ENCODE measurements at places on chromosomes 13 and 19.

DNA sequence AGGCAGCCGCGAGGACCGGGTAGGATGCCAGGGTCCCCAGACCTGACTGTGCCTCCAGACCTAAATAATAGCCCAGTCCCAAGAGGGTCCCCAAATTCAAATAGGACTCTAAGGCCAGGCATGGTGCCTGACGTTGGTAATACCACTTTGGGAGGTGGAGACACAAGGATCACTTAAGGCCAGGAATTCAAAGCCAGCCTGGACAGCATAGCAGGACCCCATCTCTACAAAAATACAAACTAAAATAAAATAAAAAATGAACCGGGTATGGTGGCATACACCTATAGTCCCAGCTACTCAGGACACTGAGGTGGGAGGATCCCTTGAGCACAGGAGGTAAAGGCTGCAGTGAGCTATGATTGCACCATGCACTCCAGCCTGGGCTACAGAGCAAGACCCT is 5.4 kb upstream of the APLP1 start:
- no peak for DNase-seq

GRCh38 chr13:30798776-30799355 is 63.5 kb downstream of the ALOX5AP start:
- no peak for DNase-seq

DNA sequence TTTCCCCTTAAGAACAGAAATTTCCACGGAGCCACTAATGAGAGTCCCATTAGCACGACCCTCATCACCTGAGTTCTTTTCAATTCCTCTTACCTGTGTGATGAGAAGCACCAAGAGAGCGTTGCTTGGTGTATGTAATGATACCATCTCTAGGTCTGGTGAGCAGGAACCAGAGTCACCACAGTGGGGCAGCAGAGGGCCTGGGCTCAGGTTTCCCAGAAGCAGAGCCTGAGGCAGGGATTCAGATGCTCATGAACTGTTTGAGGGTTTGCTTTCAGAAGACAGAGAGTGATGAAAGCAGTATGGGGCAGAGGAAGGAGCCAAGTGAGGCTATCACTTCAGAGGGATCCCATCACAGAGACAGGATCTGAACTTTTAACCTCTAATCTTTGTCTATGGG is 3.1 kb upstream of the PTPRH start:
- no peak for DNase-seq

DNA sequence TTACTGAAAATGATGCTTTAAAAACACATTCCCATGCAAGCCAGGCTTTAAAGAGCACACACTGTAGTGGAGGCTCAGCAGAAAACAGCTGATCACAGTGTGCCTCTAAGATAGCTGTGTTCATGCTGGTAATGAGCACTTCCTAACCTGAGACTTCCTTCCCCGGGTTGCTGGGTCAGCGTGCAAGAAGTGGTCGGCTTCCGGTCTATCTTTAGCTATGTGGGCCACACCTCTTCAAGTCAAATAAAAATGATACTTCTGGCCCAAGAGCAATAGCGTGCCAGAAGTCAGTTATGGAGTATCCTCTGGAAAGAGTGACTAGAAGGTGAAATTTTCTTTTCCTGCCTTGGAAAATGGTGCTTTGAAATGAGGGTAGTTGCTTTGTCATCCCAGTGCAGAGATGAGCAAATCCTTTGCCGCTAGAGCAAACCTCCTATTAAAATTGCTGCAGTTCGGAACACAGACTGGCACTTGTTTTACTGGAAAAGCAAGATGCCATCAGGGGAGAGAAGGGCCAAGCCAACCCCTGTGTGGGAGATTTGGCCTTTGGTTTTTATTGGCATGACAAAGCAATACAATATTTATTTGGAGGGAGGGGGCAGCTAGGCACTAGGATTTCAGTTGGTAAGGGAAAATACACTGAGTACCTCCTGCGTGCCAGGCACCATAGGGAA is 64.2 kb downstream of the ARHGAP35 start:
- DNase-seq, result peak; percentile 54

DNA sequence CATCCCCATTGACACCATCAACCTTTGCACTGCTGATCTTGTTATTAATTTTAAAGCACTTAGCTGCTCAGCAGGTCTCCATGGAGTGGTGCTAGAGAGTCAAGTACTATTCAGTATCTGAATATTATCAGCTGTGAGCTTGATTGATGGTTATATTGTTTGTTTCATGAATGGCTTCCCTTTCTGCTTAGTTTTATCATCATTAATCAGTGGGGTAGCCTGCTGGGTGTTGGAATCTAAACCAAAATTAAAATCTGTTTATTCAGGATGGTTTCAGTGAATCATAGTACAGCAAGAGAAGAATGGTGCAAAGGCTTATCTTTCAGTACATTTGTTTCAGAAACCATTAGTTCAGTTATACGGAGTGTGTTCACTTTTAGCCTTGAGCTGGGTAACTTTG is 42.5 kb upstream of the SCEL start:
- DNase-seq, result peak; percentile 58

GRCh38 chr19:17005000-17005399 is 21.6 kb downstream of the CPAMD8 start:
- no peak for DNase-seq

GRCh38 chr13:95540888-95541287 is 11.6 kb upstream of the CLDN10 start:
- DNase-seq, result no peak

- DNase-seq, result peak; percentile 32
Measured at GRCh38 chr13:45336025-45336800, 4.8 kb downstream of the TPT1 start.

GRCh38 chr19:1213391-1214286 is 8.1 kb downstream of the STK11 start:
- DNase-seq, result no peak

- DNase-seq, result no peak
Measured at GRCh38 chr19:29831041-29831548, 19.3 kb downstream of the CCNE1 start.

GRCh38 chr13:92947770-92948434 is 278.7 kb upstream of the GPC6 start:
- no peak for DNase-seq

DNA sequence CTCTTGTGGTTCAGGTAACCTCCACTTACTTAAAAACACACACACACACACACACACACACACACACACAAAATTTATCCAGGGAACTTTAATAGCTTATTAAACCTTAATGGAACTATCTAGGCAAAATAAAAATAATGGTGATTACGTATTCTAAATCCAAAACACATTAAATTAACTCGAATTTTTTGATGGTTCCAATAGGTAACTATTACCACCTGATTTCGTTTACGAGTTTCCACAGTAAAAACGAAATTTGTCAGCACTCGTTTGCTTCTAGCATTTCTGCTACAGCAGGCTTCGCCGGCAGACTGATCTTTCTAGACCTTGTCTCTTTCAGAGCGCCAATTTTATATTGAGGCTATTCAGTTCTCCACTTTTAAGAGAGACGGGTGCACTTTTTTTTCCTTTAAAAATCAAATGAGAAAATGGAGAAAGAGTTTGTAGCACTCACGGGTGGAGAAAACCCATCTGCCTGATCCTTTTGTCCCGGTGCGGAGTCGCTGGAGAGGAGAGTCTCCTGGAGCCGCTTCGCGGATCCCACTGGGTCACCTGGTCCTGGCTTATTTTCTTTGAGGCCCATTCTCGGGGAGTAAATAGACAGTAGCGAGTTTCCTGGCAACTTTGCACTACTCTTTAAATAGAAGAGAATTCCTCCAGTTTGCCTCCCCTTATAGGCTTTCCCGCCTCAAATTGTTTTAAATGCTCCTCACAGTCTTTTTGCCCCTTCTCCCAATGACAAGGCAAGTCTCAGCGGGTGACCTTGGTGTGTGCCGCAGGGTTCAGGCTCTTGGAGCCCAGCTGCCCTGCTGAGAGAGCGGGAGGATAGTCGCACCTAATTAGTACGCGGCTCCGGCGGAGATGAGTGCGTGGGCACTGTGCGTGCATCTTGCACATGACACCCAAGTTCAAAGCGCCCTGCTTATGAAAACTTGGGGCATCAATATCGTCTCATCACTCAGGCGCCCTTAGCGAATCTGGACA is 117.0 kb downstream of the KCNRG start:
- no peak for DNase-seq

- DNase-seq, result no peak
Measured at GRCh38 chr13:20475927-20476691, 49.5 kb downstream of the CRYL1 start.

DNA sequence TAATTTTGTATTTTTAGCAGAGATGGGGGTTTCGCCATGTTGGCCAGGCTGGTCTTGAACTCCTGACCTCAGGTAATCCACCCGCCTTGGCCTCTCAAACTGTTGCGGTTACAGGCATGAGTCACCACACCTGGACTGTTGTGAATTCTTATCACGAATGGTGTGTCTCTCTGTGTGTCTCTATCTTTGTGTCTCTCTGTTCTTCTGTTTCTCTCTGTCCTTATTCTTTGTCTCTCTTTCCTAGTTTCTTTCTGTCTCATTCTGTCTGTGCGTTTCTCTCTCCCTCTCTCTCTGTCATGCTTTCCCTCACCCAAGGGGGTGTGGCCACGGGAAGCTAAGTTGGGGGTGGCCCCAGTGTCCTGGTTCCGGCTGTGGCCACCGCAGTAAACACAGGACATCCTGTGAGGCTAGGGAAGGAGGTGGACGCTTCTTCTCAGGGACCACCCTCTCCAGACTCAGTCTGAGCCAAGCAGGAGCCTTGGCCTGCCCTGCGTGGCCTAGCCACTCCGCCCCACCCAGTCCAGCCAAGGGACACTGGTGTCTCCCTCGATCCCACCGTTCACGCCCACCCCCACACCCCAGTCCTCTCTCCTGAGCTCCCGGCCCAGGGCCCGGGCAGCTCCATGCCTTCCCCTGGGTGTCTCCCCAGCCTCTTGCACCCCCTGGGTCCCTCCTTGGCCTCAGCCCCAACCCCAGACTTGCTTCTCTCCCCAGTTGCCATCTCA is 3.9 kb upstream of the PRX start:
- no peak for DNase-seq

DNA sequence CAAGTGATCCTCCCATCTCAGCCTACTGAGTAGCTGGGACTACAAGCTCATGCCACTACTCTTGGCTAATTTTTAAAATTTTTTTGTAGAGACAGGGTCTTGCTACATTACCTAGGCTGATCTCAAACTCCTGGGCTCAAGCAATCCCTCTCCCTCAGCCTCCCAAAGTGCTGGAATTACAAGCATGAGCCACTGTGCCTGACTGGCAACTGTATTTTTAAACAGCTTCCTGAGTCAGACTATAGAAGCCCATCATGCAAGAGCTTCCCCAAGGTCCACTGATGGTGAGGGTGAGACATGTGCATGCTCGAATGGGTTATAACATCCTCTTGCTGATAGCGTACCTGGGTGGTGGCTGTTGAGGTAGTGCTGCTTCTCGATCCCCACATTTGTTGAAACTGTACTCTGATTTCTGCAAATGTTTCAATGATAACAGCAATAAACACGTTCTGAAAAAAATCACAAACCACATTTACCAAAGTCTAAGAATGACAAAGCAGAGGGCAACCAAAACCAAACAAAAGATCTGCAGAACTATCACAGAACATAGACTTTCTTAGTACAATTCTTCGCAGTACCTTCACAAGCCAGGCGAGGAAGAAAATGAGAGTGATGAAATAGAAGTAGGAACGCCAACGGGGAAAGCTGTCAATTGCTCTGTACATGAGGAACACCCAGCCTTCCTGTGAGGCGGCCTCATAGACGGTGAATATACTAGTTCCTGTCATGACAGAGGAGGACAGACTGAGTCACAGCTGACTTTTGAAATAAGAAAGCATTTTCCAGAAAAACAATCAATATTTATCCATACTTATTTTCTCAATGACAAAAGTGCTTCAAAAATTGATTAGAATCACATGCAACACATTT is 124.4 kb downstream of the NALCN start:
- DNase-seq, result no peak

DNA sequence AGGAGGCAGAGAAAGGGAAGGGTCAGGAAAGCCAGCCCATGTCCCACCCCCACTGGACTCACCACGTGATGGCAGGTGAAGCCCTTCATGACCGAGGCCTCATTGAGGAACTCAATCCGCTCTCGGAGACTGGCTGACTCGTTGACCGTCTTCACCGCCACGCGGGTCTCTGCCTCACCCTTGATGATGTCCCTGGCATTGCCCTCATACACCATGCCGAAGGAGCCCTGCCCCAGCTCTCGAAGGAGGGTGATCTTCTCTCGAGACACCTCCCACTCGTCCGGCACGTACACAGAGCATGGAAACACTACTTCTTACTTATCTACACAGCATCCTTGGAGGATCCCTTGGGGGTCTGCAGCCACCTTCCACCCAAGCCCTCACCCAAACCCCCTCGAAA is 55.7 kb downstream of the ZNF557 start:
- no peak for DNase-seq

DNA sequence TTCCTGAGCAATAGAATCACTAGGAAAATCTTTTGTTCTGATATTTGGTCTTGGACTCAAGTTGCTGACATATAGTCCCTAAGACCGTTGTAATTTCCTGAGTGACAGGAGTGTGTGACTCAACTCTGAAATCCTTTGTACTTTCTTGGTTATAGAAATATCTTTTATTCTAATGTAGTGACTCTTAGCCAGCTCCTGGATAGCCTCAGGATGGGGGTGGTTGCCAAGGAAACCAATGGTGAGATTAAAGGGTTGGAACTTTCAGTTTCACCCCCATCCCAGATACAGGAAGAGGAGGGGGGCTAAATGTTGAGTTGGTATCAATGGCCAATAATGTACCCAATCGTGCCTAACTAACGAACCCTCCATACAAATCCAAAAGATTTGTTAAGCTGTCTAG is 41.8 kb downstream of the MBD3L2B start:
- no peak for DNase-seq

DNA sequence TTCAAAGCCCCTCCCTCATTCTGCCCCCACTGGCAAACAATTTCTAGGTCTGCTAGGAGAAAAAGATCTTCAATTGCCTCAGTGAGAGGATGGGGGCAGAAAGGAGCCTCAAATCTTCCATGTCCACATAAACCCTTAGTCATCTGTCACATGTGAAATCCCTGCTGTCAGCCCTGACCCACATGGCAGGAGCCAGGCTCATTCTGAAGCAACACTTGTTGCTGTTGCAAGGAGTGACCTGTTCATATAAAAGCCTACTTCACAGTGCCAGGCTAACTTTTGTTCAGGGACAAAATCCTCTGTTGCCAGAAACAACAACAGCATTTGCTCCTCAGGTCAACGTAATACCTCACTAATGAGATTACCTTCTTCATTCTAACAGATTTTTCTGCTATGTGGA is 70.5 kb downstream of the IRS2 start:
- no peak for DNase-seq

- DNase-seq, result no peak
Measured at GRCh38 chr13:26614721-26615120, 57.2 kb downstream of the WASF3 start.

DNA sequence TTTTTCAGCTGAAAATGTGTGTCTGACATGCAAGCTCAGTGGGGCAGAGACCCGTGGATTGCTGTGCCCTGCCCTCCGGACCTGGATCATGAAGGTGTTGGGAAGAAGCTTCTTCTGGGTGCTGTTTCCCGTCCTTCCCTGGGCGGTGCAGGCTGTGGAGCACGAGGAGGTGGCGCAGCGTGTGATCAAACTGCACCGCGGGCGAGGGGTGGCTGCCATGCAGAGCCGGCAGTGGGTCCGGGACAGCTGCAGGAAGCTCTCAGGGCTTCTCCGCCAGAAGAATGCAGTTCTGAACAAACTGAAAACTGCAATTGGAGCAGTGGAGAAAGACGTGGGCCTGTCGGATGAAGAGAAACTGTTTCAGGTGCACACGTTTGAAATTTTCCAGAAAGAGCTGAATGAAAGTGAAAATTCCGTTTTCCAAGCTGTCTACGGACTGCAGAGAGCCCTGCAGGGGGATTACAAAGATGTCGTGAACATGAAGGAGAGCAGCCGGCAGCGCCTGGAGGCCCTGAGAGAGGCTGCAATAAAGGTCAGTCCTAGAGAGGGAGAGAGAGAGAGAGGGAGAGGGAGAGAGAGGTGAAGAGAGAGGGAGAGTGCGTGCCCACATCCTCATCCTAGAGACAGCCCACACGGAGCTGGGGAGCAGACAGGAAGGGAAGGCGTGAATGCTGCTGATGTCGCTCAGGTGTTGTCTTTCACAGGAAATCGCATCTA is 5.1 kb upstream of the DCUN1D2 start:
- DNase-seq, result peak; percentile 16

Measured in fibroblast of the aortic adventitia (primary cell).